ENCODE measurements at places on chromosomes 12 and 14.

GRCh38 chr12:22333186-22333712 lies 1.3 kb downstream of the ST8SIA1 start:
- no peak overlapping the region for H3K27ac ChIP-seq
- H3K36me3 ChIP-seq: no peaks in the 10 kb centered on the region
- no peak for DNase-seq
- H3K4me3 ChIP-seq: no peak overlapping the region
- H3K4me1 ChIP-seq: no peaks in the 10 kb centered on the region

DNA sequence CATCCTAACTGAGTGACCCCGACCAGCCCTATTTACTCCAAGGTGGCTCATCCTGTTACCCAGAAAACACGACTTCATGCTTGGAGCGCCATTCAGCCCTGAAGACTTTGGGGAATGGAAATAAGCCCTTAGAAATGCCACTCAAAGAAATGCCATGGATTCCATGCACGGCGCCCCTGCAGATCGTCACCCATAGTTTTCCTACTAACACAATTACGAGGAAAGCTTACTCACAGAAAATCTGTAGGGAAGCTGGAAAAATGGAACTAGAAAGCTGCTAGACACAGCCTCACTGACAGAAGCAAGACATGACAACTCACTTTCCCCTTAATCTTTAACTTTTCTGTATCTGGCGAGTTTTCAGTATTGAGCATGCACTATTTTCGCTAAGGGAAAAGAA lies 19.5 kb downstream of the NUAK1 start:
- H3K4me3 ChIP-seq: no peak overlapping the region
- no peaks in the 10 kb centered on the region for H3K36me3 ChIP-seq
- no peak overlapping the region for H3K27ac ChIP-seq
- H3K4me1 ChIP-seq: peaks cover 19% of the 10 kb centered on the region

DNA sequence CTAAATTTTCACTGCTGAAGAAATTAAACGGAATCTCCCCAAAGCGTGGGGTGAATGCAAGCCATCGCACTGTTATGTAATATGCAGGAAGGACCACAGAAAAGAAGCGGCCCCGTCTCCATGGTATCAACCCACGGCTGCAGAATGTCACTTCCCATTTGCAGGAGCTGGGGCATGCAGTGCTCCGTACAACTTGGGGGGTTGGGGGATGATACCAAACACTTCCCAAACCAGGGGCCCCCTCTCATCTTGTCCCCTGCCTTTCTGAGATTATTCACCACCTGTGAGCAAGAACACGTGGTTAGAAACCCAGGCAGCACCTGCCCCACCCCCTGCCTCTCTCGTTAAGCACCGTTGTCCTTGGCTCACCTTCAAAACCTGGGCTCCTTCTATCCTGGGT lies 505.1 kb upstream of the TMEM132C start:
- no peak overlapping the region for H3K27ac ChIP-seq
- DNase-seq: no peak
- H3K4me3 ChIP-seq: no peak overlapping the region
- H3K4me1 ChIP-seq: no peaks in the 10 kb centered on the region
- peaks cover 46% of the 10 kb centered on the region for H3K27me3 ChIP-seq

GRCh38 chr14:87626266-87626665 lies 366.7 kb downstream of the GALC start:
- no peaks in the 10 kb centered on the region for H3K4me1 ChIP-seq
- no peak overlapping the region for H3K27ac ChIP-seq
- no peaks in the 10 kb centered on the region for H3K27me3 ChIP-seq

- no peaks in the 10 kb centered on the region for H3K36me3 ChIP-seq
- H3K4me3 ChIP-seq: no peak overlapping the region
- H3K27ac ChIP-seq: no peak overlapping the region
- no peaks in the 10 kb centered on the region for H3K4me1 ChIP-seq
Observed at GRCh38 chr12:5489760-5490406, 58.0 kb downstream of the NTF3 start.
